IPS DF 6.9 (cell line): ENCODE measurements at places on chromosomes 13 and 19.

GRCh38 chr19:2982983-2983350 is 5.6 kb downstream of the TLE6 start:
- no peak overlapping the region for H3K4me3 ChIP-seq
- no peak overlapping the region for H3K27ac ChIP-seq
- no peaks in the 10 kb centered on the region for H3K36me3 ChIP-seq

DNA sequence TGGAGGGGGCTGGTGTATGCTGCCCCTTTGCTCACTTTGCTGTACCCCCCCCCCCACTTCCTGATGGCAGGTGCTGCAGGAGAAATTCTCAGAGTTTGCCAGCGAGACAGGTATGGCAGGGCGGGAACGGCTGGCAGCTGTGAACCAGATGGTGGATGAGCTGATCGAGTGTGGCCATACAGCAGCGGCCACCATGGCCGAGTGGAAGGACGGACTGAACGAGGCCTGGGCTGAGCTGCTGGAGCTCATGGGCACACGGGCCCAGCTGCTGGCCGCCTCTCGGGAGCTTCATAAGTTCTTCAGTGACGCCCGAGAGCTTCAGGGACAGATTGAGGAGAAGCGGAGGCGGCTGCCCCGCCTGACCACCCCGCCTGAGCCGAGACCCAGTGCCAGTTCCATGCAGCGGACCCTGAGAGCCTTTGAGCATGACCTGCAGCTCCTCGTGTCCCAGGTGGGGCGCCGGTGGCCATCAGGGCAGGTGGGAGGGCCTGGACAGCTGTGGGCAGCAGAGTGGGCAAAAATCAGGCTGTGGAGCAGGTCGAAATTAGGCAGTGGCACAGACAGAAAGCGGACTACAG is 19.6 kb upstream of the SHKBP1 start:
- peaks cover 8% of the 10 kb centered on the region; the same call in 1 of the 2 replicates for H3K27me3 ChIP-seq
- H3K4me3 ChIP-seq, result no peak overlapping the region
- H3K27ac ChIP-seq, result no peak overlapping the region
- H3K36me3 ChIP-seq, result no peaks in the 10 kb centered on the region
- peaks cover 5% of the 10 kb centered on the region; the same call in 1 of the 2 replicates for H3K4me1 ChIP-seq
- DNase-seq, result no peak

DNA sequence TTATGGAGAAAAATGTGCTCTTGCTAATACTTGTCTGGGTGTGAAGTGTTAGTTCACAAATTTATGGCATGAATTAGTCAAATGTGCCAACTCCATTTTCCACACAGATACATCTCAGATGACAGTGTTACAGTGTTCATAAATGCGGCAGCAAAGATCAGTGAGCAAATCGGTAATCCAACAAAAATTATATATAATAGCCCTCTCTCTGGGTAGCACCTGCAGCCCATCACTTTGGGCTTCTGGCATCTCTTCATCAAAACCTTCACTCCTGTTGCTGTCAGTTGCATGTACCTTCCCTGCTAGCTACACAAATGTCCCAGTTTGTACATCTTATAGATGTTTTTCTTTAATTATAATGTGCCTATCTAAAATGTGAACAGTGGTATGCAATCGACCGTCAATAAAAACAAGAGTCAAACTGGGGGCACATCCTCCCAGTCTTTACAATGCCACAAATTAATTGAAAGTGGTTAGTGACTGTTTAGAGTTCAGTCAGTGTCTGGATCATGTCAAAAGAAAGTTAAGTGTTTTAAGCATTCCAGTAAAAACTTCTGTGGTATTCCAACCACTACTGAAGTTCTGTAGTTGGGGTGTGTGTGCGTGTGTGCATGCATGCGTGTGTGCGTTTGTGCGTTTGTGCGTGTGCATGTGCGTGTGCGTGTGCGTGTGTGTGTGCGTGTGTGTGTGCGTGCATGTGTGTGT is 448.9 kb downstream of the DCT start:
- H3K27ac ChIP-seq, result no peak overlapping the region
- DNase-seq, result no peak
- no peaks in the 10 kb centered on the region for H3K36me3 ChIP-seq
- H3K4me3 ChIP-seq, result no peak overlapping the region

DNA sequence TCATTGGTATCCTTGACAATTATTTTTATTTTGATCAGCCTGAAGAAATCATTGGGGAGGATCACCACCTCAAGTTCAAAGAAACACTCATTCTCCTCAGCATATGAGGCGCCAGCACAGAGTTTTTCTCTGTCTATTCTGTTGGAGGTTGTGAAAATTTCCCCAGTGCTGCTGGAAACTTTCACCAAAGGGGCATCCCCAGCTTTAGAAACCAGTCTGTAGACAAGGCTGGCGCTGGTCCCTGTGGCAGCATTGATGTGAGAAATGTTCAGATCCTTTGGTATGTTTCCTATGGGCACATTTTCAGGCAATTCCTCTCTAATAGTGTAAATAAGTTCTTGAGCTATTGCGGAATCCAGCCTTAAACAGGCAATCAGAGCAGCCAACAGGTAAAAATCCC is 2.1 kb downstream of the PCDH9 start:
- H3K4me3 ChIP-seq, result no peak overlapping the region
- no peaks in the 10 kb centered on the region for H3K27me3 ChIP-seq
- no peak overlapping the region for H3K27ac ChIP-seq
- no peak for DNase-seq
- H3K4me1 ChIP-seq, result no peaks in the 10 kb centered on the region

DNA sequence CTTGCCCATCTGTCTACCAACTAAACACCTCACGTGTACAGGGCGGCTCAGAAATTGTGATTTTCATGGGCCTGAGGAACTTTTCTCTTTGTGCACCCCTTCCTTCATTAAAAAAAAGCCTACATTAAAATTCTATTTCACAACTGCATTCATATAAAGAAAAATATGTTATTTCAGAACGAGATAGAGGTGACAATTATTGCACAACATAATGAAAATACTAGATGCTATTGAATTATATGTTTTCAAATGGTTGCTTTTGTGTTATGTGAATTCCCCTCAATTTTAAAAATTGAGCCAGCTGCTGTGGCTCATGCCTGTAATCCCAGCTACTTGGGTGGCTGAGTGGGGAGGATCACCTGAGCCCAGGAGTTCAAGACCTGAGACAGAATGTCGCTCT is 5.2 kb downstream of the SLC1A6 start:
- H3K36me3 ChIP-seq, result peaks cover 5% of the 10 kb centered on the region; the same call in 1 of the 2 replicates
- H3K27me3 ChIP-seq, result no peaks in the 10 kb centered on the region; the same call in 1 of the 2 replicates
- no peak for DNase-seq

DNA sequence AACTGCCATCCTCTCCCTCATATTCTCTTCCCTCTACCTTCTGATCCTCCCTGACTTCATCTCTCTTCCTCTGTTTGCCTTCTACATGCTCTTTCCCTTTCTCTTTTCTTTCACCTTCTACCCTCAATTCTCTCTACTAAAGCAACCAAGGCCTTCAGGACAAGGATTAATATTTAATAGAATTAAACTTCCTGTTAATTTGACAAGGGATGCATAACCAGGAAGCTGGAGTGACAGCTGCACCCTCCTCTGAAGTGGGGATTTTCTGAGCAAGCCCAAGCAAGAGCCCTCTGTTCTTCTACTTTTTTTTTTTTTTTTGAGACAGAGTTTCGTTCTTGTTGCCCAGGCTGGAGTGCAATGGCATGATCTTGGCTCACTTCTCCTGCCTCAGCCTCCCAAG is 63.4 kb upstream of the MED4 start:
- H3K4me1 ChIP-seq, result peaks cover 3% of the 10 kb centered on the region; the same call in 1 of the 2 replicates
- DNase-seq, result no peak
- no peak overlapping the region for H3K4me3 ChIP-seq
- H3K27me3 ChIP-seq, result no peaks in the 10 kb centered on the region
